ENCODE measurements at places on chromosomes 12 and 14. TPM values are rescaled to one million over a fixed set of nuclear protein-coding genes. Genes with fewer than 3 reads are reported as not detected.

LETMD1 gene
- total RNA-seq: 45.0 TPM

HEBP1 gene
- 7.1 TPM for total RNA-seq

TMEM233 gene
- total RNA-seq: not detected

CCDC38 gene
- total RNA-seq: not detected

CCDC88C gene
- total RNA-seq: 12.5 TPM

FZD10 gene
- 0.49 TPM for total RNA-seq

LBHD2 gene
- total RNA-seq: not detected

Measured in temporal lobe (tissue), 4 donors.